ENCODE measurements at places on chromosomes 3 and 15.

- DNase-seq = no peak
Observed at GRCh38 chr3:56691165-56692000, 8.3 kb upstream of the TASOR start.

DNA sequence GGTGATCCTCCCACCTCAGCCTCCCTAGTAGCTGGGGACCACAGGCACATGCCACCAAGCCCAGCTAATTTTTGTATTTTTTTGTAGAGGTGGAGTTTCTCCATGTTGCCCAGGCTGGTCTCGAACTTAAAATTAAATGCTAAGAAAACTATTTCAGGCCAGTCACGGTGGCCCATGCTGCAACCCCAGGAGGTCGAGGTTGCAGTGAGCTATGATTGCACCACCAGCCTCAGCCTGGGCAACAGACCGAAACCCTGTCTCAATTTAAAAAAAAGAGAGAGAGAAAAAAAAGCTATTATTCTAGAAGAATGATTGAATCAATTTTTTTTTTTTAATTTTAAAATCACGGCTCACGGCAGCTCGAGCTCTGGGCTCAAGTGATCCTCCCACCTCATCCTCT lies 4.7 kb downstream of the SLC51A start:
- no peak for DNase-seq

DNA sequence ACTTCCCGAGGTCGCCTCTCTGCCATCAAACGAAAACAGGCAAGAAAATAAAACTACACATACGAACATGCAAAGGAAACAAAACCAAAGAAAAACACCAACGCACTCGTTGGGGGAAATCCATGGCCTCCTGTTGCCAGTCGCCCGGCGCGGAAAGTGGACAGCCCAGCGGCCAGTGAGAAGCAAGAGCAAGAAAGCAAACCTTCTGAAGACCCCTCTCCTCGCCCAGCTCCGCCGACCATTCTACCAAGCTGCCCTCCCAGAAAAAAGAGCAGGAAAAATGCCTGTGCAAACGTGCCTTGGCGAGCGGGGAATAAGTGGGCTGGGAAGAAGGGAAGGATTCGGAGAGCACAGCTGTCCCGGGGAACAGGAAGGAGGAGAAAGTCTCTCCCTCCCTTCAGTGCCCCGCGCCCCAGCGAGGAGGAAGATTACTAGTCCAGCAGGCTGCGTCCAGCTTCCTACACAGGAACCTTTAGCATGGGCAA lies 802 bp upstream of the NECTIN3 start:
- peak; percentile 7 for DNase-seq

GRCh38 chr3:119862616-119863015 lies 80.7 kb downstream of the NR1I2 start:
- DNase-seq = no peak

DNA sequence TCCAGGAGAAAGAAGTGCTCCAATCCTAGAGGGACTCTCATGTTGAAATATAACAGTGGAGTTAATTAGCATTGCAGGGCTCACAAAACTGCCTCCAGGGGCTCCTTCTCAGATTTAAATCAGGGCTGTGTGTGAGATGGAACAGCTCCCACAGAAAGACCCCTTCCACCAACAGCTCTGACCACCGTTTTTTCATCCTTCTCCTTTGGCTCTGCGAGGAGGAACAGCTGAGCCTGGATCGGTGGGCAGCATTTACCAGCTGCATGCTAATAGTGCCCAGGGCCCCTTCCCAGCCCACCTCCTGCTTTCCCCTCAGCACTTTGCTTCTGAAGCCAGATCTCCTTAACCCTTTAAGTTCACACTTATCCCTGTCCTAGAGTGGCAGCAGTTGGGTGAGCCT lies 119.2 kb upstream of the UBE2E1 start:
- no peak for DNase-seq

DNA sequence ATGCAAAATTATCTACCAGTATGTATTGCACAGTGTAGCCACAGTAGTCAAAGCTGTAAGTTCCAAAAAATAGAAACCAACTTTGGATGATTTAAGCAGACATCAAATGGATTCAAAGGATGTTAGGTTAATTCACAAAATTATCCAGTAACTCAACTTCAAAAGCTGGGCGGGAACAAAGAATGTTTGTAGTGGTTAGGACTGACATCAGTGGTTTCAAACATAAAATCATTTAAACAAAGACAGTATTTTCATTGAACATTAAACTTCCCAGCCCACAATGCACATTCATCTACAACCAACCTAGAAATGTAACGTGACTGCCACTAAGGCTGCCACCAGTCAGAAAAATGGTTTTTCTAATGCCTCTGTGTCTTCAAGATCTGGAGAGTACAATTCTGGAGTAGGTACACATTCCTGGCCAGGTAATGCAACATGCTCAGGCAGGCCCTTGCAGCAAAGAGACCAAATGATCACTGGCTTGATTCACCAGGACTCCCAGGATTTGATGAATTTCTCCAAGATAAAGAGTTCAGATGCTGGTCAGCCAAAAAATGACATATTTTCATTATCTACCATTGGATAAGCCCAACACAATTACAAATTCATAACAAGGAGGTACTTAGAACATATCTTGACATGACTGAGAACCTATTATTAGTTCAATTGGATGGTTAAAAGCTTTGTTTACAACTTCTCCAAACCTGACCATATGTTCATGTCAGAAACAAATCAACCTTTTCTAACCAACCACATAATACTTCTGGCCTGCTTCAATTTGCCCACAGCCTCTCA lies 189.8 kb upstream of the CNTN4 start:
- DNase-seq = no peak

DNA sequence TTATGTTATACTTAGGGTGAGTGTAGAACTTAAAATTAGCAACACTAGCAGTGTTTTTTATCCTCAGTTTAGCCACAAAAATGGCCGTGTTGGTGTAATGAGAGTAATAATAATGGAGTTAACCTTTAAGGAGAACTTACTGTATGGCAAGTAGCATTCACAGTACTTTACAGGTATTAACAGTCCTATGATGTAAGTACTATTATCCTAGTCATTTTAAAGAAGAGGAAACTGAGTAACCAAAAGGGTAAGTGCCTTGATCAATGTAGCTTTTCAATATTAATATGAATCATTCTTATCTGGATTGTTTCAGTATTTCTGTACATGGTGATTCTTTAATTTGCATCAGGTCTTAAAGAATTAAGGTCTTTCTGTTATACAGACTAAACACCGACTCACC lies 170.3 kb downstream of the CD47 start:
- DNase-seq = no peak

GRCh38 chr3:155737844-155738460 lies 6.9 kb downstream of the PLCH1 start:
- no peak for DNase-seq

- DNase-seq = no peak
Observed at GRCh38 chr3:168087539-168087938, 8.2 kb downstream of the GOLIM4 start.

DNA sequence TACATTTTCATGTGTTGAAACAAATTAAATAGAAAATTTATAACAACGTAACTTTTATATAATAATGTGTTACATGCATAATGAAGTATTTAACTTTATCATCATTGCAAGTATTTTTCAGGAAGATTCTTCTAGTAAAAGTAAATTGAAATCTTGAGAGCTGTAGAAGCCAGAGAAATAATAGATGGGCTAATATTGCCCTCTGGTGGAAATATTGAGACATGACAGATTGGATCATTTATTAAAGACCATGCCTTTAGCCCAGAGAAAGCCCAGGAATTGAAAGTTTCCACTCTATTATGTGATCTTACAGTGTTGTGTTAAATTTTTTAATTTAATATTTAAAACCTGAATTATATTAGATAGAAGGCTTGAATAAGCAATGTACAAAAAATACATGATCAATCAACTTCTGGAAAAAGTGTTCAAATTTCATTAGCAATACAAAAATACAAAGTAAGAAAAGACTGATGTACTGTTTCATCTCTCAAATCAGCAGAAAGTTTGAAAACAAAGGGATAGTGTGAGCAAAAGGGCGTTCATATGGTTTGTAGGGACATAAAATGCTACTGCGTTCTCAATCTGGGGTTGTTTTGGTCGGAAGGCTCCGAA lies 52.7 kb upstream of the SPTSSB start:
- DNase-seq = peak; percentile 22

DNA sequence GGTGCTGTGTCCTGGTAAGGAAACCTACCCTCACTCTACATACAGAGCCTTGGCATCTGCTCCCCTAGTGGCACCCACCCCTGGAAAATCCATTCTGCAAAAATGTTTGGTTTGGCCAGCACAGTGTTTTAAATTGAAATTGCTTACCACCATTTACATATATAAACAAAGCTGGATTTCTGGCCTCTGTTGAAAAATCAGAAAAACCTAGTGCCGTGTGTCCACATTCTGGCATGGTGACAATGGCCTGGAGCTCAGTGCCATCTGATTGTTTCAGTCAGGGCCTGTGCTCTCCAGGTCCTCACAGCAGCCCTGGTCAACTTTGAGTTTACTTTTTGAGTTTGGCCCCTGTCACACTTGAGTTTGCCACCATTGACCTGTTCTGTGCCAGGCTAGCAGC lies 2.9 kb upstream of the IL17RC start:
- DNase-seq = no peak

GRCh38 chr3:128269796-128270195 lies 116.5 kb downstream of the EEFSEC start:
- DNase-seq = no peak

- DNase-seq = no peak
Observed at GRCh38 chr3:58161435-58162398, 49.1 kb downstream of the DNASE1L3 start.

DNA sequence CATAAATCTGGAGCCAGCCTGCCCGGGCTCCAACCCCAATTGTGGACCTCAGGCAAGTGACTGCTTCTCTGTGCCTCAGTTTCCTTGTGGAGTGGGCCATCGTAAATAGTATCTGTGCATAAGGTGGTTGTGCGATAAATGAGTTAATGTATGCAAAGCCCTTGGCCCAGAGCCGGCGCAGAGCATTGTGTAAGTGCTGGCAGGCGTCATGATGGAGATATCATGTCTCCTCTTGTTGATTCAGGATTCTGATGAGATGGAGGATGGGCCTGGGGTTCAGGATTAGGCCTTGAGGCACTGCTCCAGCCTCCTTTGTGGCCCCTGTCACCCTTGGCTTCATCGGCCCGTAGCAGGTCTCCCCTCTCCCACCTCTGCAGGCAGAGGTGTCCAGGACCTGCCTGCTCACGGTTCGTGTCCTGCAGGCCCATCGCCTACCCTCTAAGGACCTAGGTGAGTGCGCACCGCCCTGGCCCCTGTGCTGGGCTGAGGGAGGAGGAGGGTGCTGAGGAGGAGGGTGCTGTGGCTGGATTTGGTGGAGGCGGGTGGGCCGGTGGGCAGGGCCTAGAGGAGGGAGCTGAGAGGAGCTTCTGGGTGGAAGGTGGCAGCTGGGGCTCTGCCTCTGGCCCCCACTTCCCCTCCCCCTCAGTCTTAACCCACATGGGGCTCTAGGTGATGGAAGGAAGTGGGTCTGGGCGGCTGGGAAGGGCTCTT lies 1.3 kb downstream of the PLA2G4B start:
- DNase-seq = no peak

DNA sequence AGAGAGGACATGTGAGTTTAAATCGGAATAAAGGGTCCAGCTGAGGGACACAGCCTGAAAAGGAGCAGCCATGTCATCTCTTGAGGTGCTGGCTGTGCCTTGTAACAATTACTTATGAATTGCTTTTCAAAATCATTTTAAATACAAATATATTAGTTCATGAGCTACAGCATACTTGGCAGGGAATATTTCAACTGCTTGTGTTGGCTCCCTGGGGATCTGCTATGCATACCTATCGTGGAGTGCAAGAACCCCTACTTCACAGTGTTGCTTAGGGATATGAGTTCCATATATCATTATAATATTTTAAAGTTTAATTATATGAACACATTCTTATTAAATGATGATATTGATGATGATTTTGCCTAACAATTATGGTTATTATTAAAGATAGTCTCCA lies 19.1 kb upstream of the P2RY14 start:
- no peak for DNase-seq

DNA sequence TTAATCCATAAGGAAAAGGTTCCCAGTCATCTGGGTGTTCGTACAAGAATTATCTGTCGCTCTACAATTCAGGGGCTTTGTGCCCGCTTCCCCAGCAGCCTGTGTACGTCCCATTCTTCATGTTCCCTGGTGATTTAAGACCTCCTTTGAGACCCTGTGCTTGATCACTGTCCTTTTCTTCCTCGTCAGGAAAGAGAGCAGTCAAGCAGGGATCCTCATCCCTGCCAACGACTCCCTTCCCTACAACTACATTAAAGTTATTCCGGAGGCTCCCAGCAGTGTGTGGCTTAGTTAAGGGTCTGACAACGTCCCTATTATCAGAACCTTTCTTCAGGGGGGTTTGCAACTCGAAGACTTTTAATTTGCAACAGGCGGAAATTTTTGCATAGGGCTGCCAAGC lies 175.7 kb downstream of the FOXP1 start:
- no peak for DNase-seq

GRCh38 chr15:25800761-25801515 lies 62.2 kb downstream of the ATP10A start:
- DNase-seq = no peak

DNA sequence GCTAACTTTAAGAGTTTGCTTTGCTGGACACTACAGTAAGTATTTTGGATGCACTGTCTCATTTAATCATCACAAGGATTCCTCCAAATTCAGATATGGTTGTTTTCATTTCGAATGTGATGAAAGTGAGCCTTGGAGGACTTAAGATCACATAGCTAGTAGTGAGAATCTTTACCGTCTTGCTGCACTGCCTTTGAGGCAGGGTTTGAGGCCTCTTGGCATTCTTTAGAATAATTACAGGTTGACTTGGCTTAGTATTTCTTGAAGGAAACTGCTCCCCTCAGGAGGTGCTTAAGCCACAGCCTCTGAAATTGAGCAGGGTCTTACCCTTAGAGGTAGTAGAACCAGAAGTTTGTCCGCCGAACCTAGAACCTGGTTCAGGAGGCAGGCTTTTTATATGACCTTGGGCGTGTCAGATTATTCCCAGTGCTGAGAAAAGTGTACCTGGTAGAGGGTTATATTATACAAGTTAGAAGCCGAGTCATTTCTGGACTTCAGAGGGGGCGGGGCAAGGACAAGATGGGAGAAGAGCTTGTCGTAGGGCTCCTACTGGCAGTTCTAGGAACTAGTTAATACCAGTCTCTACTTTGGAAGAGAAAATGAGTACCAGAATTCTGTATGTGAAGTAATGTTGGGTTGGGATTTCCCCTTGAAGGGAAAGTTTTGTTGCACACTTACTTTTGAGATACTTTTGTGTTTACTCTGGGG lies 1.1 kb downstream of the TFG start:
- peak; percentile 11 for DNase-seq

All from CD4-positive, alpha-beta T cell treated with Interleukin-6 at 100 ng/mL for 8 hours (primary cell).